ENCODE measurements at places on chromosomes 6 and 20. TPM values are rescaled to one million over a fixed set of nuclear protein-coding genes. Genes with fewer than 3 reads are reported as not detected.

ANGPT4 gene
- total RNA-seq, result not detected

GABRR1 gene
- total RNA-seq, result not detected

WFDC12 gene
- not detected for total RNA-seq

UTRN gene
- 475 TPM for total RNA-seq

MYCT1 gene
- total RNA-seq, result 184 TPM

GDAP1L1 gene
- not detected for total RNA-seq

SULF2 gene
- total RNA-seq, result 41.2 TPM

ZBTB12 gene
- 1.1 TPM for total RNA-seq

TRDN gene
- total RNA-seq, result not detected

DEFB124 gene
- not detected for total RNA-seq

SIRPA gene
- total RNA-seq, result 20.2 TPM

MUCL3 gene
- not detected for total RNA-seq

FOXP4 gene
- 9.0 TPM for total RNA-seq

MED23 gene
- 51.1 TPM for total RNA-seq

GPSM3 gene
- 11.6 TPM for total RNA-seq

MYLK4 gene
- total RNA-seq, result 0.40 TPM

FUT9 gene
- total RNA-seq, result not detected

HTR1B gene
- 65.6 TPM for total RNA-seq

GHRH gene
- not detected for total RNA-seq

FAM184A gene
- 0.66 TPM for total RNA-seq

CRIP3 gene
- not detected for total RNA-seq

MYL9 gene
- 2.0 TPM for total RNA-seq

PSORS1C1 gene
- 2.0 TPM for total RNA-seq

SEL1L2 gene
- not detected for total RNA-seq

PAK5 gene
- total RNA-seq, result not detected

RNF182 gene
- total RNA-seq, result 0.40 TPM

ZNF334 gene
- total RNA-seq, result 0.13 TPM

STMN3 gene
- total RNA-seq, result 6.1 TPM

PCSK2 gene
- total RNA-seq, result not detected

DLK2 gene
- 0.27 TPM for total RNA-seq

DSP gene
- 0.22 TPM for total RNA-seq

RAB22A gene
- total RNA-seq, result 21.8 TPM

GCNT2 gene
- 19.8 TPM for total RNA-seq

RAD21L1 gene
- 0.07 TPM for total RNA-seq

C6orf47 gene
- 11.8 TPM for total RNA-seq

KPNA5 gene
- 13.2 TPM for total RNA-seq

FHL5 gene
- total RNA-seq, result not detected

OXT gene
- not detected for total RNA-seq

CAGE1 gene
- under 0.01 TPM for total RNA-seq

IRF4 gene
- total RNA-seq, result not detected

FOXS1 gene
- total RNA-seq, result not detected

STX7 gene
- total RNA-seq, result 38.6 TPM

MLN gene
- not detected for total RNA-seq

CPXM1 gene
- 0.14 TPM for total RNA-seq

PLN gene
- not detected for total RNA-seq

OR12D3 gene
- total RNA-seq, result not detected

EEF1E1 gene
- 85.9 TPM for total RNA-seq

GPR6 gene
- total RNA-seq, result not detected

TOX2 gene
- 11.8 TPM for total RNA-seq

All from thoracic aorta endothelial cell (primary cell).